ENCODE measurements at places on chromosomes 12 and 14. TPM values are rescaled to one million over a fixed set of nuclear protein-coding genes. Genes with fewer than 3 reads are reported as not detected.

DNA sequence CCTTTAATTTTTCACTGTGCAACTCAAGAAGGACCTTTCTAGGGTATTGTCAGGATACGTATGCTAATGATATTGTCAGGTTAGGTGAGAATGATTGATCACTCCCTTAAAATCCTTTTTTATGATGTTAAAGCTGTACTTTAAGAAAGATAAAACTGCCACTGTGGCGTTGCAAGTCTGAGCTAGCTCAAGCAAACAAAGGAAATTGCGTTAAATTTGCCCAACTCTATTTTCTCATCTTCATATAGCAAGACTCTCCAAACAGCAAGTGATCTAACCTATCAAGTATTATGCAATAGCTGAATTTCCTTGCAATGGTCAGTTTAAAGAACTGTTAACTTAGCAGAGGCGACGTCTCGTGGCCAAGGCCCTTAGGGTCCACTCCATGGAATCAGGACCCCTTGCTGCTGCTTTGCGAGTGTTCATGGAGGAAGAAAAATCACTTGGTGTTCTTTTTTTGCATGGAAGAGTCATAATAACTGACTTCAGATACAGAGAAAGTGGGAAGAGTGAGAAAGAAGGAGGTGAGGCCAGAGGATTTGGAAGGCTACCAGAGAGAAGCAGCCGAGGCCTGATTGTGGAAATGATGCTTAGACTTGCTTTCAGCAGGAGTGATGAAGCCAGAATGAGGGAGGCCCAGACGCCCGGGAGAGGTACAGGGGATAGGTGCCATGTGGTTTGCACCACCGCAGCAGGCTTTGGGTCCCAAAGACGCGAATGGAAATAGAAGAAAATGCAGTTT is 2.5 kb downstream of the TRAF3 start:
- DNase-seq: no peak

GRCh38 chr14:24240110-24240918 is 2.1 kb downstream of the TINF2 start:
- DNase-seq: no peak

DNA sequence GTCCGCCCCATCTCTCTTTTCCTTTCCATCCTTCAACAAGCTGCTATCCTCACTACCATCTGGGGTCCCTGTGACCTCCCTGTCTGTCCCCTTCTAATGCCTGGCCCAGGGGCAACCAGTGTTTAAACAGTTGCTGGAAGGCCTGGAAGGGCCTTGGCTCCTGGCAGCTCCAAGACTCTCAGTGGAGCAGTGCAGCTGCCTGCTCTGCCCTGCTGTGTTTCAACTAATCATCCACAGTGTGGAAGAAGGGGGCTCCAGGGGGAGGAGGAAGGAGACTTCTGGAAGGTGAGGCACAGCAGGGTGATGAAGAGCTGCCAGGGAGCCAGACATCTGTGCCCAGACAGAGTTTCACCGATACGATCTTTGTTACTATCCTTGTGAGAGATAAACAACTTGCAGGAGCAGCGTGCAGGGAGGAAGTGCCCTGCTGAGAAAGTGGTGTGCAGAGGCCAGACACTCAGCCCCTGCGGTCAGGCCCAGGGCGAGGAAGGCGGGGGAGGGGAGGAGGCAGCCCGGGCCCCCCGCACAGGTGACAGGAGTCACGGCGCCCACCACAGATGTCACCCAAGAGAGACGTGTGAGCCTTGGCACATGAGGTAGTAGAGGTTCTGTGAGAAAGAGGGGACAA is 1061.8 kb downstream of the BCL11B start:
- DNase-seq: no peak

The TBX5 gene
- total RNA-seq: not detected

- no peak for DNase-seq
Observed at GRCh38 chr14:102958461-102958860, 36.0 kb downstream of the AMN start.

GRCh38 chr14:74569806-74570591 is 42.0 kb downstream of the LTBP2 start:
- no peak for DNase-seq

- no peak for DNase-seq
Observed at GRCh38 chr12:51898937-51899336, 8.4 kb upstream of the ACVRL1 start.

The SERPINA1 gene
- 0.13 TPM for total RNA-seq

GRCh38 chr12:15393037-15393436 is 70.7 kb downstream of the PTPRO start:
- DNase-seq: no peak

- no peak for DNase-seq
Observed at GRCh38 chr12:47816403-47817271, 3.1 kb downstream of the HDAC7 start.

All from neural progenitor cell (in vitro differentiated cells).